Activated CD8-positive, alpha-beta memory T cell treated with anti-CD3 and anti-CD28 coated beads, Interleukin-2, amount 10 ng/mL, durations not matched to agents 7 days and 5 days (primary cell): ENCODE measurements at places on chromosomes 16 and 17. TPM values are rescaled to one million over a fixed set of nuclear protein-coding genes. Genes with fewer than 3 reads are reported as not detected.

Gene CLN3
- 46.1 TPM for total RNA-seq

Gene NLRC3
- 77.2 TPM for total RNA-seq

DNA sequence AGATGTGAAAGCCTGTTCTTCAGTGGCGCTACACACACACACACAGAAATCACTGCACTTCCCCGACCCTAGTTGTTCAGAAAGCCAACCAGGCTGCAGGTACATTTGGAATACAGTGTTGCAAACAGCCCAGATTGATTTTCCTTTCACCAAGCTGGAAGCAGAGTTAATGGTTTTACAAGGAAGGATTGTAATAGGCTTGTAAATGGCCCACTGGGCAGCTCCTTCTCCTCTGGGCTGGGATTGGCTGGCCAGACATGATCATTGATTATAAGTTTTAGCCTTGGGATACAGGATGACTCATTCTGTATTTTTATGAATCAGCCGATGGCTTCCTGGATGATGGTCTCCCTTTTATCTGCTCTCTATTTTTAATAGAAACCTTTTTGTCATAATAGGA is 2.5 kb downstream of the VAT1L start:
- no peak overlapping the region for H3K27ac ChIP-seq
- H3K27me3 ChIP-seq, result peaks cover 68% of the 10 kb centered on the region
- H3K4me1 ChIP-seq, result peaks cover 6% of the 10 kb centered on the region
- no peak overlapping the region for H3K4me3 ChIP-seq

- peak overlapping the region; percentile 91 for H3K27ac ChIP-seq
- H3K4me3 ChIP-seq, result peak overlapping the region; percentile 66
- H3K36me3 ChIP-seq, result peaks cover 13% of the 10 kb centered on the region
Measured at GRCh38 chr17:35898283-35899070, 18.3 kb upstream of the CCL5 start.

- no peak for DNase-seq
- H3K4me3 ChIP-seq, result no peak overlapping the region
- no peak overlapping the region for H3K27ac ChIP-seq
Measured at GRCh38 chr17:17941015-17941414, 31.2 kb downstream of the TOM1L2 start.

DNA sequence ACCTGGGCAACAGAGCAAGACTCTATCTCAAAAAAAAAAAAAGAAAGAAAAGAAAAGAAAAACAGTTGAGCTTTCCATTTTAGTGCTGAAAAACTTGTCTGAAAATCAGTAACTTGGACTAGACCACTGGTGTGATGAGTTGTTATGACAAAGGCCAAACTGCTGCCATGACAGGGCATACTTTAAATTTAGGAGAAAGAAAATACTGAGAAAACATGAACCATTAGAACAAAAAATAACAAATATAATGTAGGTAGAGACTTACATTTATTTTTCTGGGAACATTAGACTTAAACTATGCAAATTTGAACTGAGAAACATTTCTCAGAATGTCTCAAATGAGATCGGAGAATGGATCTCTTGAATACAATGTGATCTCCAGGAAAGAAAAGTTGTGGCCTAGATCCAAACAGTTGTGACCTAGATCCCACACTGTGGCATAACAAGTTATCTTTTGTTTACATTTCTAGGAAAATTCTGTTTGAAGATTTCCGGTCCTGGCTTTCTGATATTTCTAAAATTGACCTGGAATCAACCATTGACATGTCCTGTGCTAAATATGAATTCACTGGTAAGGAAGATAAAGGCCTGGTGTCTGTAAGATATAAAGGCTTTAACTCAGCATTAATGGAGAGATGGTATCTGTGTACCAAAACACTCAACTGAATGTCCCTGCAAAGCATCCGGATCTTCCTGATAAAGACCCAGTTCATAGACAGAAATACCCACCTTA is 10.9 kb downstream of the OGFOD1 start:
- H3K36me3 ChIP-seq, result peaks cover 52% of the 10 kb centered on the region
- no peak for DNase-seq
- H3K4me3 ChIP-seq, result no peak overlapping the region
- H3K4me1 ChIP-seq, result peaks cover 3% of the 10 kb centered on the region

GRCh38 chr17:82134101-82134500 is 36.1 kb upstream of the FASN start:
- H3K4me1 ChIP-seq, result no peaks in the 10 kb centered on the region
- H3K4me3 ChIP-seq, result no peak overlapping the region
- no peaks in the 10 kb centered on the region for H3K27me3 ChIP-seq
- no peak for DNase-seq
- no peak overlapping the region for H3K27ac ChIP-seq

GRCh38 chr17:7191571-7192270 is 12.6 kb upstream of the ASGR1 start:
- no peaks in the 10 kb centered on the region for H3K4me1 ChIP-seq
- H3K36me3 ChIP-seq, result no peaks in the 10 kb centered on the region
- no peak overlapping the region for H3K4me3 ChIP-seq
- no peaks in the 10 kb centered on the region for H3K27me3 ChIP-seq

GRCh38 chr17:79114458-79115301 is 40.1 kb downstream of the ENGASE start:
- no peak for DNase-seq
- no peak overlapping the region for H3K27ac ChIP-seq
- H3K36me3 ChIP-seq, result no peaks in the 10 kb centered on the region
- peaks cover 3% of the 10 kb centered on the region for H3K27me3 ChIP-seq
- H3K4me3 ChIP-seq, result no peak overlapping the region

- no peak overlapping the region for H3K27ac ChIP-seq
- H3K4me3 ChIP-seq, result no peak overlapping the region
- no peaks in the 10 kb centered on the region for H3K4me1 ChIP-seq
- no peak for DNase-seq
Measured at GRCh38 chr17:10107316-10108165, 90.9 kb downstream of the GAS7 start.

DNA sequence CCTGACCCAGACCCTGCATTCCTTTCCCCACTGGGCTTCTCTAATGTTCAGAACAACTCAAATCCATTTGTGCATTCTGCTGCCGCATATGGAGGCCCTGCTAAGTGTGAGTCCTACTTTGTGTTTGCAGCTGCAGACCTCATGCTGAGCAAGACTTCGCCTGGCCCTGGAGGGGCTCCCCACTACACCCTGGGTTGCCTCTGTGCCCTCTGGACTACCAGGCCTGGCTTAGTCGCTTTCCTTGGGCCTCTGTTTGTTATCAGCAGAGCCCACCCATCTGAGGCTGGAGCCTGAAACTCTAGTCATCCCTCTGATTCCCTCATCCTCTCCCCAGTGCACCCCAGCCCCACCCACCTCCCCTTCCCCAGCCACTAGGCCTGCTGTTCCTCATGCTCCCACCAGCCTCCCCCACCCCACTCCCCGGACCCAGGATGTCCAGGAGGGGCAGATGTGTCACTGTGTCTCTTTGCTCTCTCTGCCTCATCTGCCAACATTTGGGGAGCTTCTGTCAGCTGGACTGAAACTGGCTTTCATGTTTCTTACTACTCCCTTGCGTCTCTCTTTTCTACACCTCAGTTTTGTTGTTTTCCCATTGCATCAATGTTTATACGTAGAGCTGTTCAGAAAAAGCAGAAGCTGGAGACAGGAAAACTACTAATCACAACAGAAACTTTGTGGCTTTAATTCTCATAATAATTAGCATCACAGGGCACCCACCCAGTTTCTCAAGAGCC is 17.9 kb upstream of the CD300E start:
- no peak for DNase-seq
- H3K4me1 ChIP-seq, result peaks cover 16% of the 10 kb centered on the region
- no peak overlapping the region for H3K27ac ChIP-seq
- no peaks in the 10 kb centered on the region for H3K36me3 ChIP-seq
- peaks cover 88% of the 10 kb centered on the region for H3K27me3 ChIP-seq

DNA sequence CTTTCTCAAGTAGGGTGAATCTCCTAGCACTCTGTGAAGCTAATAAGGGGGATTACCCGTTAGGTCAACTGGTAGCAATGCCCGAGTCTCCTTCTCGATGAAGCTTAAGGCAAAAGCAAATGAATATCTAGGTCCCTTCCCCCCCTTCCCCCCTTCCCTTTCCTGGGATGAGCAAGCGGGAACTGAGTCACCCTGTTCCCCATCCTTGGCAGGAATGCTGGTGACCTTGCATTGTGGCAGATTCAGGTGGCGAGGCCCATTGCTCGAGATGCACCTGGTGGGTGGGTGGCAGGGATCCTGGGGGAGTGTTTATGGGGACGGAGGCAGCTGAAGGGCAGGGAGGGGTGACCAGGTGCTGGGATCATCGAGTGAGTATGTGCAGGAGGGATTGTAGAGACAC is 7.1 kb downstream of the NXPH3 start:
- H3K27me3 ChIP-seq, result peaks cover 5% of the 10 kb centered on the region
- peaks cover 3% of the 10 kb centered on the region for H3K4me1 ChIP-seq
- no peak overlapping the region for H3K4me3 ChIP-seq
- no peaks in the 10 kb centered on the region for H3K36me3 ChIP-seq

GRCh38 chr17:43125967-43126910 is 1.1 kb upstream of the BRCA1 start:
- H3K27me3 ChIP-seq, result no peaks in the 10 kb centered on the region
- H3K4me1 ChIP-seq, result peaks cover 45% of the 10 kb centered on the region
- peaks cover 32% of the 10 kb centered on the region for H3K36me3 ChIP-seq
- DNase-seq, result peak; percentile 44

GRCh38 chr16:87274794-87275193 is 42.4 kb downstream of the C16orf95 start:
- peaks cover 31% of the 10 kb centered on the region for H3K4me1 ChIP-seq
- no peaks in the 10 kb centered on the region for H3K36me3 ChIP-seq
- no peak overlapping the region for H3K4me3 ChIP-seq
- H3K27me3 ChIP-seq, result peaks cover 2% of the 10 kb centered on the region
- no peak for DNase-seq
